ENCODE measurements at places on chromosomes 16 and 17.

GRCh38 chr16:15647294-15648014 lies 2.6 kb upstream of the NDE1 start:
- DNase-seq: no peak

DNA sequence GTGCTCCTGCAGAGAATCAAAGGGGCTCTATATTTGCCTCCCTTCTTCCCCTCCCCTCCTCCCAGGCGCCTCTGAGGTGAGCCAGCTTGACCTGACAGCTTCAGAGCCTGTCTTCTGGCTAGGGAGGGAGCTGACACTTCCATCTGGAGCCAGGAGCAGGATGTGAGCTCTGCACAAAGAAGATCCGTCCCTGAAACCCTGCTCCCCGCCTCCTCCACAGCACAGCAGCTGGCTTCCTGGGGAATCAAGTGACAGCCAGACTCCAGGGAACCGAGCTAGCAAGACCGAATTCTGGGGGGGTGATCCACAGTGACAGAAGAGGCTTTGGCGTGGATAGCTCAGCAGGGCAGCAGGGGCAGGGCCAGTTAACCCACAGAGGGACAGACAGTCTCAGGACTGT lies 37.2 kb downstream of the CCDC182 start:
- DNase-seq: no peak

- no peak for DNase-seq
Observed at GRCh38 chr16:2035431-2036199, 8.9 kb downstream of the NHERF2 start.

DNA sequence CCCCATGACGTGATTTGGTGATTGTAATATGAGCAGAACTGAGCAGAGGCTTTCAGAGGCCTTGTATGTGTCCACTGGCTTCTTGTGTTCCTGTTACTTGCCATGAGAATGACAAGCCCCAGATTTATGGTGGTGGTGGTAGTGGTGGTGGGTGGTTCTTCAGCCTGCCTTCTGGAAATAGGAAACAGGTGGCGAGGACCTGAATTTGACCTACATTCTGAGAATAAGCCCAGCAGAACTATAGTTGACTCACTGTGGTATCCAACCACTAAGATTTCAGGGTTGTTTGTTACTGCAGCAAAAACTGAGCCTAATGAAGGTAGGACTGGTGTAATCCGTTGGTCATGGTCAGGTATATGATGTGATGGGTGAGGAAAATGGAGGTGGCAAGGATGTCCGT lies 93.0 kb downstream of the SHISA9 start:
- no peak for DNase-seq

GRCh38 chr16:60073376-60073775 lies 1339.3 kb upstream of the GOT2 start:
- DNase-seq: no peak

DNA sequence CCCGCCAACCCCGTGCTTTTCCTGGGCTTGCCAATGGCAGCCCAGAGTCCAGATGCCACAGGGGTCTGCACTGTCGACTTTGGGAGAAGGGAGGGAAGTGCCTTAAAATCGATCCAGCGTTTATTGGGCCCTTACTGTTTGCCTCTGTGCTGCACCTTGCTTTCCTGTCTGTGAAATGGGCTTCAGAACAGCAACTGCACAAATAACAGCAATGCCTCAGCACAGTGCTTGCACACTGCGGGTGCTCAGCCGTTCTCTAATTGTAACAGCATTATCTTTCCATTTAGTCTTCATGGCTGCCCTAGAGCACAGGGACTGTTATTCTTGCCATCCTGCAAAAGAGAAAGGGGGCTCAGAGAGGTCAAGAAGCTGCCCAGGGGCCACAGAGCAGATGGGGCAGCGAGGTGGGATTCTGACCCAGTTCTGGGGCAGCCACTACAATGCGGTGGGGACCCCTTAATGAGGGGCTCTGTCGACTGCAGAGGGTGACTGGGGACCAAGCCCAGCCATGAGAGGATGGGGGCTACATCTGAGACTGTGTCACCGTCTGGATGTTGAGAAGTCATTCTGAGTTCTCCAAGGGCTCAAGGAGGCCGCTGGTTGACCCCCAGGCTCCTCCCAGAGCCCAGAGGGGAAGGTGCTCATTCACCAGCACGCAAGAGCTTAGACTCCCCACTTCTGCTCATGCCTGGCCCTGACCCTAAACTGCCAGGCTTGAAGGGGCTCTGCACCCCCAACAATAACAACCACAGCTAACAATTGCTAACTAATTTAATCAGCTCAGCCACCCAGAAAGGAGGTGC lies 9.4 kb upstream of the FOXF1 start:
- no peak for DNase-seq

DNA sequence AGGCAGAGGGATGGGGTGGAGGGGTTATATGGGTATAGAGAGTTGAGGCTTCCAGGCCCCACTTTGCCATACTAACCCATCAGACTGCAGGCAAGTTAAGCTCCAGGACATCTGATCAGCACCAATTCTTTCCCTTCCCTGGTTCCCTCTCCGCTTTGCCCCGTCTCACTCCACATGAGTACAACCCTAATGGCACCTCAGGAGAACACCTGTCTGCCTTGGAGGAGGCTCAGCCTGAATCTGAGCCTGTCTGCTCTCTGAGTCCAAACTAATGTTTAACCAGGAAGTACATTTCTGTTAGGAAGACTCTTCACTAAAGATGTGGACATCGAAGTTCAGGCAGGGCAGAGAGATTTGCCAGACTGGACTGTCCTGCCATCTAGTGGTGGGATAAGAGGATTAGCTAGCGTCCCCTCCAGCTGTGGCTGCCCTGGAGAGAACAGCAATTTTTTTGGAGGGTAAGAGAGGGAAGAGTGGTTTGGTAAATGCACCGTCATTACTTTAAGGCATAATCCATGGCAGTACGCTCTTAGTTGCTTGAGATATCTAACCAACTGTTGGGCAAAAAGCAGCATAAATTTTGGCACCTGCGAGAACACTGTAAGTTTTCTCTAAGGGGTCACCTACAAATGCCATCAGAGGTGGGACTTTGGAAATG lies 29.2 kb upstream of the LRRC75A start:
- DNase-seq: peak; percentile 25

DNA sequence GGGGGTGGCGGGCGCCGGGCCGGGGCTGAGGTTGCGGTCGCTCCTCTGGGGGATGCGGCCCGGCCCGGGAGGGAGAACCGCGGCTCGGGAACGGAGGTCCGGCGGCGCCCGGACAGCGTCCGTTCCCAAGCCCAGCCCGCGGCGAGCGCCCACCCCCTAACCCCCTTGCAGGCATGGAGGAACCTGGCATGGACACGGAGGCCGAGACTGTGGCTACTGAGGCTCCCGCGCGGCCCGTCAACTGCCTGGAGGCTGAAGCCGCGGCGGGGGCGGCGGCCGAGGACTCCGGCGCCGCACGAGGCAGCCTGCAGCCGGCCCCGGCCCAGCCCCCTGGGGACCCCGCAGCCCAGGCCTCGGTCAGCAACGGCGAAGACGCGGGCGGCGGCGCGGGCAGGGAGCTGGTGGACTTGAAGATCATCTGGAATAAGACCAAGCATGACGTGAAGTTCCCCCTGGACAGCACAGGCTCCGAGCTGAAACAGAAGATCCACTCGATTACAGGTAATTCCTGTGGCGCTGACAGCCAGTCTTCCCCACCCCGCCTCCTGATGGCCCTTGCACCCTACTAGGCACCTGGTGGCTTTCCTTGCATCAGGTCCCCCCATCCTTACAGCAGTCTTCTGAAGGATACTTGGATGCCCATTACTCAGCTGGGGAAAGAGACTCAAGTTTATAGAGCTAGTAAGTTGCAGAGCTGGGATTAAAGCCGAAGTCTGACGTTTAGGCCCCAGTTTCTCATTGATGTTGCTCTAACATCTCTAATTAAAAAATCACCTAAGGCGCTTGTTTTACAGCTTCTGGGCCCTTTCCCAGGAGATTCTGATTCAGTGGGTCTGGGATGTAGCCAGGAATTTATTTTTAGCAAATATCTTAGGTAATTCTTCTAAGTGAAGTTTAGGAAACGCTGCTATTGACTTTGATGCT lies 514 bp downstream of the UBFD1 start:
- no peak for DNase-seq

DNA sequence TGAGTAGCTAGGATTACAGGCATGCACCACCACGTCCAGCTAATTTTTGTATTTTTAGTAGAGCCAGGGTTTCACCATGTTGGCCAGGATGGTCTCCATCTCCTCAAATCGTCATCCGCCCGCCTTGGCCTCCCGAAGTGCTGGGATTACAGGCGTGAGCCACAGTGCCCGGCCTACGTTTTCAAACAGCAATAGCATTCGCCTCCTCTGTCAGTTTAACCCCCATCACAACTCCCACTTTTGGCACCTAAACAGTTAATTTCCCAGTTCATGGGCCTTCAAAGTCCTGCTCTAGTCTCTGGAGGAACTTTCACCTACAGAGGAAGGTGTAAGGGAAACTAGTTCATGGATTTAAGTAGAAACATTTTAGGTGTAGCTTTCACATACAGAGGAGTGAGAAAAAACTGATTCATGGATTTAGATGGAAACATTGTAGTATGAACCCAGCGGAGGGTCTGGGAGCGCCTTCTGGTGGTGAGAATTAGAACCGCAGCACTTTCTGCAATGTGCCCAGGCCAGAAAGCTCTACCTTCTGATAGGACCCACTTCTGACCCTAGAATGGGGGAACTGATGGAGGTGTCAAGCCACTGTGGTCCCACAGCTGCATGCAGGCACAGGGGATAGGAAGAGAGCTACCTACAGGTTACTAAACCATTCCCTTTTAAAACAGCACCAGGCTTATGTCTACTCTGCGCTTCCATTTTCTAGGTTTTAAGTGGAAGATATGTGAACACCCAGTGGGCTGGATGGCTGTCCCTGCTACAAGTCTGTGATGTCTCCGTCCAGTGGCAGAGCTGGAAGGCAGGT lies 12.0 kb upstream of the MEOX1 start:
- peak; percentile 65 for DNase-seq

DNA sequence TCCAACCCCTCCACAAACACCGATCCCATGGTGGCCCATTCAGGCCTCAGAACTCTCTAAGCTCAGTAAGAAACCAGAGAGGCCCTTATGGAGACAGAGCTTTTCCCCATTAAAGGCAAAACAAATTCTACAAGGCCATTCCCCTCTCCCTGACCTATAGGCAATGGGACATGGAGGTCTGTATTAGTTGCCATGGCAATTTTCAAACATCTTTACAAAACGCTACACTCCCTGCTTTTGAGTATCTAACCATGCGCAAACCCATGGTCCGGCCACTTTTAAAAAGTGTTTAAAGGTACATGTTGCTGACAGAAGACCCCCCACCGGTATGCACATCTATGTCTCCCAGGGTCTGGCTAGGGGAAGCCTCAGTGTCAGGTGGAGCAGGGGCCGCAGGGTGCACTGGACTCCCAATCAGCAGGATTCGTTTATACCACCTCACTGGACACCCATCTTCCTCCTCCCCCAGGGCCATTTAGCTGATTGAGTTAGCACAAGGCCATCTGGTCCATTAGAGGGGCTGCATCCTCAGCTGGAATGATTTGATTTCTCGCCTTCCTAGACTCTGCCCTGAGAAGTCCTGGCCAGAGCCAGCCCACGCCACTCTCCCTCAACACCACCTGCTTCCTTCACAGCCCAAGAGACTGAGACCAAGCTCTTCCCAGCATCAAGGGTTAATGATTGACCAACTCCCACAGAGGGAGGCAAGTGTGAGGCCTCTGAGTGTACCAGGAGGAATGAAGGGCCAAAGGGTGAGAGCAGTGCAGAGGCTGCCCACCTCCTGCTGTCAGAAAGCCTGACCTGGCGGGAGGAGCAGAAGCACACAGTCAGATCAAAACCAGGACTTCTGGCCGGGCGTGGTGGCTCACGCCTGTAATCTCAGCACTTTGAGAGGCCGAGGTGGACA lies 10.9 kb downstream of the ACLY start:
- no peak for DNase-seq
